ENCODE measurements at places on chromosomes 5 and 9. TPM values are rescaled to one million over a fixed set of nuclear protein-coding genes. Genes with fewer than 3 reads are reported as not detected.

- no peak for DNase-seq
These were observed 4.7 kb upstream of the COL27A1 start for GRCh38 chr9:114150608-114151007.

DNA sequence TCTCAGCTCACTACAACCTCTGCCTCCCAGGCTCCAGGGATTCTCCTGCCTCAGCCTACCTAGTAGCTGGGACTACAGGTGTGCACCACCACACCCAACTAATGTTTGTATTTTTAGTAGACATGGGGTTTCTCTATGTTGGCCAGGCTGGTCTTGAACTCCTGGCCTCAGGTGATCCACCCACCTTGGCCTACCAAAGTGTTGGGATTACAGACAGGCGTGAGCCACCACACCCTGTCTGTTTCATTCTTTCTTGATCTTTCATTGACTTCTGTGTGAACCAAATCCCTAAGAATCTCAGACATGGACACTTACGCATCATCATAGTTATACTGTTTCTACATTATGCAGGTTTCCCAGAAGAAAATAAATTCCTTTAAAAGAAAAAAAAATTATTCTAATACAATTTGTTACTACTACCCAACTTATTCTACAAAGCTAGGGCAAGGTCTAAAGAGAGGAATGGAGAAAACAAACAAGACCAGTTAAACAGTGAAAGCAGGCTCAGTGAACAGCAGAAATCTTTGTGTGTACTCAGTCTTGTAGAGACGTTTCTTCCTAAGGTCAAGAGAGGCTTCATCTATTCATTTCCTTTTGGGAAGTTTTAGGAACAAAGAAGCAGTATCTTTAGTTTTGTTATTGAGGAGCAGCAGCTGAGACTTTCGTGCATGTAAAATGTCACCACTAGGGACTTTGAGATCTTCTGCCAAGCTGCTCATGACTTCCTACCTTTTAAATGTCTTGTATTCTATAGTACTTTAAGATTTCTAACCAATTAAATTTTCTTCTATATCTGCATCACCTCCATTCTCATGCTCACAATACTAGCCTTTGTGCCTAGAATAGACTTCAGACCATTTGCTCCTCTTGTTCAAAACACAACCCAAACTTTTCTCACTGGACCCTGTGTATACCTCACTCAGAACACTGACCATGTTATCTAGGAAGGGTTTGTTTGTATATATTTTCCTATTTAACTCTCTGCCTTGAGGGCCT lies 5.6 kb upstream of the HMGCR start:
- DNase-seq = no peak

GRCh38 chr9:110076894-110077725 lies 130.8 kb downstream of the C9orf152 start:
- DNase-seq = no peak

GRCh38 chr5:139640421-139641115 lies 7.6 kb upstream of the CXXC5 start:
- no peak for DNase-seq

- DNase-seq = no peak
These were observed 138.0 kb downstream of the NUDT12 start for GRCh38 chr5:103424453-103425205.

GRCh38 chr9:21696411-21696871 lies 106.0 kb upstream of the MTAP start:
- DNase-seq = no peak

- DNase-seq = no peak
These were observed 773.4 kb downstream of the BRINP1 start for GRCh38 chr9:118595719-118596305.

- DNase-seq = no peak
These were observed 1.6 kb downstream of the MGAT4B start for GRCh38 chr5:179805070-179805528.

DNA sequence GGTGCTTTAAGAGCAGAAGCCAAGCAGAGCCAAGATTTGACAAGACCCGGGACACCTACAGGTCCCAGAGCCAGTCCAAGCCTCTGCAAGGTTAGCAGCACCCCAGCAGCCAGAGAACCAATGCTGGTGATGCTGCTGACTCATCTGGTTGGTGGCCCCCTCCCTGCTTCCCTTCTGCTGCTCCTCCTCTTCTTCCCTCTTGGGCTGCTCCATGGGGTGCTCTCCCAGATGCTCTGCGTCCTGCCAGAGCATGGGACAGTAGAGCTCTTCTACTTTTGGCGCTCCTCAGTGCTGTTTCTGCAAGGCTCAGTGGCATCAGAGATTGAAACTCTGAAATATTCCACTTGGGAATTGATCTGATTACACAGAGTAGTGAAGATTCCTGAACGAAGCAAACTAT lies 76.1 kb upstream of the SAP30L start:
- no peak for DNase-seq

GRCh38 chr5:8842971-8843551 lies 702.8 kb downstream of the SEMA5A start:
- DNase-seq = no peak

DNA sequence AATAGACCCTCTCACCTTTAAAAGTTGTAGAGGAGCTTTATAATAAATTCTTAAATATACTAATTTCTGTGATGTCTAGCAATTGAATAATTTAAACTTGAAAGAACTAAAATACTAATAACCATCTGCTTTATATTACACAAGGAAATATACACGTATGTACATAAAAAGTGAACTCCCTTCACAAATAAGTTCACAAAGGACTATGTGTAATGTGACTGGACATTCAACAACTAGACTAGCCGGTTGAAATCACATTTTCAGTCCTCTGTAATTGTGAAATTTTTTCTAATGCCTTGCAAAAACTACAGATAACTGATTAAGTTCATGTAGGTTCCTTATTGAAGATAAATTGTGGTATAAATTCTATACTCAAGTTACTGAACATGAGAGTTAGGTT lies 11.6 kb downstream of the NSA2 start:
- DNase-seq = no peak

GRCh38 chr9:79447762-79448161 lies 124.0 kb upstream of the TLE4 start:
- DNase-seq = no peak

GRCh38 chr5:11240293-11241190 lies 479.5 kb upstream of the DAP start:
- DNase-seq = no peak

DNA sequence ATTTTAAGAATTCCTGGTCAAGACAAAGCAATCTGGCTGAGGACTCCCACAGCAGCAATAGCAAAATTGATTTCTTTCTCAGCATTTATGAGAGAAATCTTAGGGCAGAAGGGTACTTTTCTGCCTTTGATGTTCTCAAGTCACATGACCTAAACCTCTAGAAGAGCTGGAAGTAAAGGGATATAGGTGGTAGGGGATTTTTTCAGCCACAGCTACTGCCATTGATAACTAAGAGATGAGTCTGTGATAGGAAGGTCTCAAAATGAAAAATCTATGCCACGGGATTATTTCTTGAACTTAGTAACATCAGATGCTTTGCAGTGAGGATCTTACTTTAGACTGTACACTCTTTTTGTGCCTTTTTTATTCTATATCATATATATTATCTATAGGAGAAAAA lies 35.6 kb downstream of the IL6ST start:
- no peak for DNase-seq

GRCh38 chr9:130741831-130742449 lies 48.4 kb downstream of the EXOSC2 start:
- no peak for DNase-seq

- DNase-seq = no peak
These were observed 22.0 kb downstream of the CRB2 start for GRCh38 chr9:123378025-123378424.

DNA sequence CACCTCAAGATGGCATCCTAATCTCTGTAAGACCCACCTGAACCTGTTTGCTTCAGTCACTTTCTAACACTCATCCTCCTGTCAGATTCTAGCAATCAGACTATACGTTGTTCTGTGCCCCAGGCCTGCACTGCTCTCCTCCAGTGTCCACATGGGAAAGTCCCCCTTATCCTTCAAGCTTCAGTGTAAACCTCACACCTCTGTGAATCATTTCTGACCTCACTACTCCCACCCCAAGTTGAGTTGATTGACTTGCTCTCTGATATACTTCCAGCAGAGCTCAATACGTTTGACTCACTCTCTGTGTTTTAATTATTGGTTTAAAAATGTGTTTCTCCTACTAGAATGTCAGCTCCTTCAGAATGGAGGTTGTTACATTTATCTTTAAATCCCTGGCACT lies 240.2 kb downstream of the FBXL17 start:
- no peak for DNase-seq

DNA sequence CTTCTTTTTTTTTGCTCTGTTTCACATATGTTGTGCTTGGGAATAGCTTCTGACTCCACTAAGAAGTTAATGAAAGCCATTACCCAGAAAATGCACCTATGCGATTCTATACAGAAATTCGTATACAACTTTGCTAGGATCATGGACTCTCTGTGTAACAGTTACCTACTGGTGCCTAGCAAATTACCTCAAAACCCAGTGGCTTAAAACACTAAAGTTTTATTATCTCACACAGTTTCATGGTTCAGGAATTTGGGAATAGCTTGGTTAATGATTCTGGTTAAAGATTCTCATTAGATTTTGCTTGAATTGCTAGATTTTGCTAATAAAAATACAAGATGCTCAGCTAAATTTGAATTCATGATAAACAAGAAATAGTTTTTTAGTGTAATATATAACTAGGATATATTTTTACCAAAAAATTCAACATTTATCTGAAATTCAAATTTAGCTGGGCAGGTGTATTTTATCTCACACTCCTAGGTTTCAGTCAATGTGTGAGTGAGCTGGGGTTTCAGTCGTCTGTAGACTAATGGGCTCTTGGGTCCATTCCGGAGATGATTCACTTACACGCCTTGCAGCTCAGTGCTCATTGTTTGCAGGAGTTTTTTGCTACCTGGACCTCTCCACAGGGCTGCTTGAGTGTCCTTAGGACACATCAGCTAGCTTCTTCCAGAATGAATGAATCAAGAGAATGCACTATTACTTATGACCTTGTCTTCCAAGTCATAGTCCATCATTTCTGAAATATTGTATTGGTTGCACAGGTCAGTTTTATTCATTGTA lies 75.1 kb downstream of the MROH2B start:
- no peak for DNase-seq

The TMEM215 gene
- total RNA-seq = 0.21 TPM

The RUSC2 gene
- 17.2 TPM for total RNA-seq

The LCN12 gene
- total RNA-seq = not detected

The MARCOL gene
- total RNA-seq = not detected

The TCF7 gene
- 1.1 TPM for total RNA-seq

The SPINK13 gene
- total RNA-seq = not detected

The TMED7 gene
- total RNA-seq = 150 TPM

The PCDHGA8 gene
- total RNA-seq = 9.1 TPM

The ECSCR gene
- total RNA-seq = 23.8 TPM

The CRB2 gene
- total RNA-seq = 0.42 TPM

The EPB41L4B gene
- total RNA-seq = 6.0 TPM

The TYRP1 gene
- 0.48 TPM for total RNA-seq

The IL3 gene
- total RNA-seq = not detected

The PAPPA gene
- 5.9 TPM for total RNA-seq

The TRIP13 gene
- 8.7 TPM for total RNA-seq

The STARD4 gene
- total RNA-seq = 77.2 TPM

The IFNA21 gene
- total RNA-seq = not detected

Data from urinary bladder (tissue), 4 donors.